ENCODE measurements at places on chromosomes 16 and 17. TPM values are rescaled to one million over a fixed set of nuclear protein-coding genes. Genes with fewer than 3 reads are reported as not detected.

CLEC3A gene
- not detected for total RNA-seq

ARMC7 gene
- 1.8 TPM for total RNA-seq

MRC2 gene
- 37.5 TPM for total RNA-seq

PRKCB gene
- total RNA-seq: not detected

FAM222B gene
- 2.5 TPM for total RNA-seq

CD300A gene
- not detected for total RNA-seq

MPV17L gene
- not detected for total RNA-seq

CD300LG gene
- not detected for total RNA-seq

PRSS53 gene
- 0.72 TPM for total RNA-seq

ZNF830 gene
- 10.3 TPM for total RNA-seq

PTGES3L gene
- 2.2 TPM for total RNA-seq

MAF gene
- total RNA-seq: under 0.01 TPM

MYOCD gene
- 20.1 TPM for total RNA-seq

RUNDC1 gene
- 8.1 TPM for total RNA-seq

KCNJ2 gene
- total RNA-seq: 5.8 TPM

CRISPLD2 gene
- 35.0 TPM for total RNA-seq

PDF gene
- total RNA-seq: 4.5 TPM

GLP2R gene
- total RNA-seq: under 0.01 TPM

TSNAXIP1 gene
- 0.72 TPM for total RNA-seq

OR1A1 gene
- not detected for total RNA-seq

NPIPA8 gene
- 1.1 TPM for total RNA-seq

MAPT gene
- under 0.01 TPM for total RNA-seq

TVP23B gene
- 99.2 TPM for total RNA-seq

MYCBPAP gene
- under 0.01 TPM for total RNA-seq

TBC1D16 gene
- 16.7 TPM for total RNA-seq

SSTR5 gene
- total RNA-seq: not detected

TPSG1 gene
- total RNA-seq: not detected

YBX2 gene
- total RNA-seq: not detected

BIRC5 gene
- 53.6 TPM for total RNA-seq

CASKIN1 gene
- not detected for total RNA-seq

CCDC144A gene
- 1.4 TPM for total RNA-seq

GABARAP gene
- total RNA-seq: 77.8 TPM

TMED6 gene
- not detected for total RNA-seq

ST6GALNAC2 gene
- not detected for total RNA-seq

CA5A gene
- total RNA-seq: not detected

CLDN7 gene
- 1.4 TPM for total RNA-seq

LRRC37A gene
- 0.56 TPM for total RNA-seq

ZNF213 gene
- total RNA-seq: 0.72 TPM

TPPP3 gene
- 0.54 TPM for total RNA-seq
